ENCODE measurements at places on chromosomes 2 and 18.

DNA sequence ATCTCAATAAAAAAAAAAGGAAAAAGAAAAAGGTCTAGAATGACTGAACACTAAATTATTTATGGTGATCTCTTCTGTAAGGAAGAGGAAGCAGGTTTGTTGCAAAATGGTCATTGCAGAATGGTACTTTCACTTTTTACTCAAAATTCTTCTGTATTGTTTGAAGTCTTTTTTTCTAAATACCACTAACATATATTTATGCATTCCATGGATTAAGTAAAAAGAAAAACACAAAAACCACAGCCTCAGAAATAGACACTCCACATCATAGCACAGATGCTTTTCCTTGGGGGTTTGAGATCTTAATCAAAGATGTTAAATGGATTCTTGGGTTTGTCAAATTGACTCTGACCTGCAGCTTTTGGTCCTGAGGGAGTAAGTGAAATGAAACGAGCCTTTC is 47.4 kb downstream of the RHOB start:
- DNase-seq = no peak

DNA sequence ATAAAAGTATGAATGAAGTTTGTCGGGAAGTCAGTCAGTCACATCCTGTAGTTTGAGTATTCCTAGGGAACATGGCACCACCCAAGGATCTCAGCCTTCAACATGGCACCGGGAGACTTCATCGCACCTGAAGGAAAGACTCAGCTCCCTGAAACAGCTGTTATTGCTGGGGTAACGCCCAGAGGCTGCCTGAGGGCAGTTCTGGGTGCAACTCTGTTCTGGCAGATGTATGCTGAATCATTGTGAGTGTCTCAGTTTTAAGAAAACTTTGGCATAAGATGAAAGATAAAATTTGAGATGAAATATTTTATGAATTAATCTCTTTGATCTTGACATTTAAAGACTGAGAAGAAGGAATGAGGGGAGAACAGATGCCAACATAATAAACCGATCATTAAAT is 49.9 kb upstream of the SERPINB2 start:
- DNase-seq = no peak

DNA sequence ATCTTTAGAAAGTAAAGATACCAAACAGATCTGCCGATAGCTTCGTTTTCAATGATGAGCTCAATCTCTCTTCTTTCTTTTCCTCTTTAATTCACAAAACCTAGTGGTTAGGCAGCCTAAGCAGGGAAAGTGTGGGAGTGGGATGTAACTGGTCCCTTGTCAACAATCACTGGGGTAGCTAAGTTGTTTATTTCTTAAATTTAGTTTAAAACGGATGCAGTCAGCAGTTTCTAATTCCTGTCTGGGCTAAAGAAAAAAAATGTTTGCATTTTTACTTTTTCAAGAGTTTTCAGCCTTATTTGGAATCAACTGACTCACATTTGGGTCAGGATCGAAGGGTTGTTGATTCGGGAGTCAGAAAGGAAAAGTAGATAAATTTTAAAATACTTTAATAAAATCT is 137.7 kb upstream of the TACR1 start:
- DNase-seq = no peak

- no peak for DNase-seq
These were observed 83.3 kb upstream of the MAP2 start for GRCh38 chr2:209340522-209340921.

DNA sequence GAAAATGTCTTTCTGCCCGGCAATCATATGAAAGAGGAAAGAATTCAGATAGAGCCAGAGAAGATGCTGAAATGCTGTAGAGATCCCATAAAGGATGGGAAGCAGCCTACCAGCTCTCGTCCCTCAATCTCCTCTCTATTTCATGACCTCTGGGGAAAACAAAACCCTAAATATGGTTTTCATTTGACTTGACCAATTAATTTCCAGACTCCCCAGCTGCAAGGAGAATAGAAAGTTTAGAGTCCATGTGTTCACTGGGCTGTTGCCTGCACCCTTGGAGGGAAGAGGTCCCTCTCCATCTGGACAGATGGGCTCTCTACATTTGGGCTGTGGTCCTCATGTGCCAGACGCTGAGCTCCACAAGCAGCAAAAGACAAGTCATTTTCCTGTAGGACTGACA is 40.6 kb downstream of the CAPN13 start:
- no peak for DNase-seq

DNA sequence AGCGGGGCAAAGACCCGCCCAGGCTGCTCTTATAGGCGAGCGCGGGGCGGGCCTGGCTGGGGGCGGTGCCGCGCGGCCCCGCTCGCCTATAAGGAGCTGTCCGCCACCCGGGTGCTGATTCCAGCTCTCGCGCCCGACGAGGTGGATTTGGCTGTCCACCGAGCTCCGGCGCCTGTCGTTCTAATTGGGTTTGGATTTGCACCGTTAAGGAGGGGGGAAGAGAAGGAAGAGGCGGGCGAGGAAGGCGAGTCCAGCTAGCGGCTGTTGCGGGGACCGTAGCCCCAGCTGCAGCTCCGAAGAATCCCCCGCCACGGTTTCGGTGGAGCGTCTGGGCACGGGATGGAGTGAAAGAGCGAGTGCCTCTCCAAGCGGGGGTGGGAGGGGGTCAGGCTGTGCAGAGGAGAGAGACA is at the start of gene CNTNAP5:
CNTNAP5 (plus strand) TSS at position 117 of the 410 bp plus-strand sequence. CDS start 364 bp downstream, outside the sequence.
- DNase-seq = no peak

GRCh38 chr2:147520817-147521216 is 324.0 kb upstream of the ACVR2A start:
- DNase-seq = no peak

DNA sequence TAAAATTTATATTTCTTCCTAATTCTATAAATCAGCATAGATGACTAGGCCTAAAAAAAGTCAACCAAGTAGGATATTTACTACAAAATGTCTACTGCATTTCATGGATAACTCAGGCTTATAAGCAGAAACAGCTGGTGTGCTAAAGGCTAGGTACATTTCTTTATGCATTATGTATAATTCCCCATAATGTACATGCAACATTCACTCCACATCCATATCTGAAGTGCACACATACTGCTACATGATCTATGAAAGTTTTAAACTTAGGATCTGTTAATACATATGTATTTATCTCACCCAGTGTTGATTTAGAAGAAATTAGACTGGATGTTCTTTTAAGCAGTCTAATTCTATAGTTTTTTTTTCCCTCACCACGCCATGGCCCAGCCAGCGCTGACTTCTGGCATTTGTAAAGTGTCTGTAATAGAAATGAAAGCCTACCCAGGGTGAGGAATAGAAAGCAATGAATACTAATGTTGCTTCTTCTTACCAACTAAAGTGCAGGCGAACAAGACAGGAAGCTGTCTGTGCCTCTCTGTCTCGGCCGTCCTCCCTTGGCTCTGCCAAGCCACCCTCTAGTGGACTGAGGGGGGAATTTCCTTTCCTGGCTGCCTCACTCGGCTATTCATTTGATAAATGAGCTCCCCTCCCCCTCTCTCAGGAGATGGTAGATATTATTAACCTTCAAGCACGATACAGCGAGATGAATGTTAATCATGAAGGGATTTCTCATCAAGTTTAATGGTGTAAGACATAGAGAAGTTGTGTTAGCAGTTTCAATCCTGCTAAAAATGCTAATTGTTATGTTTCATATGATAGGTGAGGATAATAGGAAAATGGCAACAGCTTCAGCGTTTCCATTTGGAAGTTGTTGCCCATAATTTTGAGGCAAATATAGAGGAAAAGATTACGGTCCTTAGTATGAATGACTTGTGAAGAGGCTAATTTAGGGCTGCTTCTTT is 384.5 kb downstream of the MTX2 start:
- DNase-seq = no peak

DNA sequence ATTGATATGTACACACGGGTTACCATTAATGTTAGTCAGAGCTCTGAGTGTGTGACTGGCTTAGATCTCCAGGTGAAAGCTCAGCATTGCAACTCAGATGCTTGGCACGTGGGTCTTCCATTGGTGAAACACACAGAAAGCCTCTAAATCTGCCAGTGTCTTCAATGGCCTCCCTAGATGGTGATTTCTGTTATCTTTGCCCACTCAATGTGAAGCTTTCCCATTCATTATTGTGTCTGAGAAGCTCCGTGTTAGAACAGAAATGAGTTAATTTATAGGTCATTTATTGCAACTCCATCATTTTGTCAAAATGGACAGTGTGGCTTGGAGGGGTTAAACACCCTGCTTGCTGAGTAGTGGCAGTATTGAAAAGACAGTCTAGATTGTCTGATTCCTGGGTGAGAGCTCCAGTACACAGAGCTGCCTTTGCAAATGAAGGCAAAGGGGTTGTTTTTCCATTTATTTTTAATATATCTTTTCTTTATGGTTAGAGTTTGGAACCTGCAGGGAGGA is 64.7 kb upstream of the GCFC2 start:
- no peak for DNase-seq

DNA sequence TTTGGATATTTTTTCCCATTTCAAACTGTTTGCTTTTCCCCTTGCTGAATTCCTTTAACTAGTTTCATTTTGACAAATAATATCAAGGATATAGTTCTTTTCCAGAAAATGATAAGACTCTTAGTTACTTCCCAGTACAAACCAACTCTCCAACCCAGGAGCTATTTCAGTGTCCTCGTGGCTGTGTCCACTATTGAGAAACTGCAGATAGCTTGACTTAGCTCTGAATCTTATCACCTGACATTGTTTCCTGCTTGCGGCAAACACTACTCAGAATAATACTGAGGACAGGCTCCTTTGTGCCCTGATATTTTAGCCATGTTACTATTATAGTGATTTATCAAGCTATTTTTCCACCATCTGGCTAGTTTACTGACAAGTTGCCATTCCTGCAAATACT is 74.6 kb downstream of the KLF7 start:
- DNase-seq = no peak

- no peak for DNase-seq
These were observed 139.4 kb upstream of the GLI2 start for GRCh38 chr2:120596191-120596811.

DNA sequence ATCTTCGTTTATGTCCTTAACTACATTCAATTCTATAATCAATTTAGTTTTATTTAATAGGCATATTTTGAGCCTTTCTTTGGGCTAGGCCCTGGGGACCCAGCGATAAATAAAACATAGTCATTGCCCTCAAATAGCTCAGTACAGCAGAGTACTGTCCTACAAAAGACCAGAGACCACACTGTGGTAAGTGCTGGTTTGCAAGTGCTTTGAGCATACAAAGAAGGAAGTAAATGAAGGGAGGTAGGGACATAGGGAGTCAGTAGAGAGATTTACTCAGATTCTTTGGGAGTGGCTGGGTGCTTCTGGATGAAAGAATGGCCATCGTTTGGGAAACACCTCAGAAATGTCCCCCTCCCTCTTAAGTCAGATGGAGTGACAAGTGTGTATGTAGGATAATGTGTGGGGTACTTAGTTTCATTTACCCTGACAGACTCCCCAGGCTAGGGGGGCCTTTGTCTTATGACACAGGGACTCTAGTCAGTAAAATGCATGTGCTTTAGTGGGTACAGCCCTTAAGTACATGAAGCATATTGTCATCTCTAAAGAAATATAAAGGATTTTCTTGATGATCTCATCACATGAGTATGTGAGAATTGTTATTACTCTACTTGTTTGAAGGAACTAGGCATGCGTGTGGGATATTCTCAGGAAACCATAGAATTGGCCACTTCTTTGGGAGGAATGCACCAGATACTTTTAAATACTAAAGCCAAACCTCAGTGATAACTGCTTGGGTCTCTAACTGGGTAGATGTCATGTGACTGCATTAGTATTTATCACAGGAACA is 35.1 kb downstream of the MAPRE2 start:
- DNase-seq = no peak

DNA sequence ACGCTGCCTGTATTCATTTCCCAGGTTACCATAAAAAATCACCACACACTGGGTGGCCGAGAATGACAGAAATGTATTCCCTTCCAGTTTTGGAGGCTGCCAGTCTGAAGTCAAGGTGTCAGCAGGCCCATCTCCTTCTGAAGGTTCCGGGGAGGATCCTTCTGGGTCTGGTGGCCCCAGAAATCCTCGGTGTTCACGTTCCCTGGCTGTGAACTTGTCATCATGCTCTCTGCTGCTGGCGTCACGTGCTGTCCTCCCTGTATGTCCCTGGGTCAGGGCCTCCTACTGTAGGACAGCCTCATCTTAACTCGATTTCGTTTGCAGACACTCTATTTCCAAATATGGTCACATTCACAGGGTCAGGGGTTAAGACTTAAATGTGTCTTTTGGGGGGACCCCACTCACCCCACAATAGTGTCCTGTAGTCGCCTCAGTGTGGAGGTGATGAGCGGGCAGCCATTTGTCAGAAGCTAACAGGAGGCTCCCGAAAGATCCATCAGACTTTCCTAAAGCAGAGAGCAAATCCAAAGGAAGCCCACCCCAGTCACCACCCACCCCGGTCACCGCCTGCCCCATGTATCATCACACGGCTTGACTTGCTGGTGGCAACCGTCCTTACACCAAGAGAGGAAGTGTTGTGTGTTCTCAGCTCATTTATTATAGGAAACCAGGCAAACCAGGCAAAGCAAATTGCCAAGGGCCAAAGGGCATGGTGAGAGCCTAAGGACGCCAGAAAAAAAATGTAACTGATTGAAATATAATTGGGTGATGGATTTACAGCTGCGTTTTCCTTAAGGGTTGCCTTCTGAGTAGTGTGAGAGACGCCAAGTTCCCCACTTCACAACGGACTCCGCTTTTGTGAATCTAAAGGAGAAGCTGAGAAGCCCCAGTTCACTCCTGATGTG is 148.8 kb upstream of the ZNF236 start:
- DNase-seq = no peak

DNA sequence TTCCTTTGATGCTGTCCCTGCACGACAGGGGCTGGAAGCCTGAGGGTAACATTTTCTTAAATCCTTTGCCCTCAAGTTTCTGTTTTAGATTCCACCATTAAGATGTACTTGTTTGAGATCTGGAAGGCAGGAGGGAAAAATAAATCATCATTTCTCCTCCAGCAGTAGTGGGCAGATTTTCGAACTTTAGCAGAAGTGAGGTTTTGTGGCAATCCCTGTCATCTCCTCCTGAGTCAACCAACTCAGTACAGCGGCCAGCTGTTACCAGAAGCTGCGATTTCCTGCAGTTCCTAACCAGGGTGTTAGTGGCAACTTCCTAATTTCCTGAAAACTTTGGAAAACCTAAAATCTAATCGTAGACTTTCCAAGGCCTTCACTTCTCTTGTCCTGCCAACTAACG is 517.2 kb upstream of the ACVR2A start:
- no peak for DNase-seq

DNA sequence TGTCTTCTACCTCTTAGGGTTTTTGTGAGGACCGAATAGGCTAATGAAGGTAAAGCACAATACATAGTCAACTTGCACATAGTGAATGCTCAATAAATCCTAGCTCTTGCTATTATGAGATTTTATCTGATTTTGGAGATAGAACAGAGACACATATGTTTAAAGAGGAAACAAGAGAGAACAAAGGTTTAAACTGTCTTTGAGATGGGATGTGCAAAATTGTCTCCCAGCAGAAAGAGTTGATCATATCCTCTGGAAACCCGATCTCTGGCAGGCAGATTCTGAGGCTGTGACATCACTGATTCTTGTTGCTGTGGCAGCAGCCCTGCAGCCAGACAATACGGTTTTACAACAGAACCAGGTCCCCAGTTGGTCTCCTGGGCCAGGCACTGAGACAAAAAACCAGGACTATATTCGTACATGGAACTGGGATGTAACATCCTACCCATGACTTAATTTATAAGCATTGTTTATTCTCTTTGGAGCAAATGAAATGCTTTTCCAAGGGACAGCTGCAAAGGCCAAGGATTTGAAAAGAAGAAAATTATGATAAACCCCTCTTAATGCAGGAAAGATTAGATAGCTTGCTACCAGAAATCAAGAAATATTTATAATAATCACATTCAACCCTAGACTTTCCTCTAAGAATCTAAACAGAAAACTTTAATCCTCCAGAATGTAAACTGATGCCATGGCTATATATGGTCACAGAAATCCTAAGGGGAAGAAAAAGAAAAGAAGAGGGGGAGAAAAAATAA is 80.2 kb downstream of the SLC8A1 start:
- no peak for DNase-seq
